ENCODE measurements at places on chromosomes 4 and X.

DNA sequence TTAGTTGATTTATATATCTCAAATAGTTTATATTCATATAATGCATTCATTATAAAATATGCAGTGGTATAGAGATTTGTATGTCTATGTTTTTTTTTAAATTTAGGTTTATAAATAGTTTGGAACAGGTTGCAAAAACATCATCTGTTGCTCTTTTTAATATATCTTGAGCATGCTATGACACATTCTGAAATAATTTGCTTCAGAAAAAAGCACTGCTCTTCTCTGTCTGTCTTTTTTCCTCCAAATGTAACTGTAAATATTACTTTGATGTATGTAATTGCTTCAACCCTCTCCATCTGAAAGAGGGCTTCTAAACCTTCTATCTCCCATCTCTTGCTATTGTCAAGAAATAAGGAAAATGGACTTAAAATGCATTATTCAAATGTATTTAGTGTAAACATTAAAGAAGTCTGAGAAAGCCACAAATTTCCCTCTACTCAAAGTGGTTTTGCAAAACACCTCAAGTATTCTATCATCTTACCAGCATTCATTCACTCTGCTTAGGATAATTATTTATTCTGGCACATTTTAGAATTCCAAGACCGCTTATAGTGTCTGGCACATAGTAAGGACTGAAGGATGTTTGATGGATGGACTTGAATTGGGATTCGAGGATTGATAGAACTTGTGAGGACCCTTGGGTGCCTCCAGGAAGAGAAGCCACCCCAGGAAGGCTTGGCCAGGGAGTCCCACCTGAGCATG is 87.8 kb downstream of the CLNK start:
- no peak for DNase-seq

- no peak for DNase-seq
Measured at GRCh38 chrX:55709735-55710134, 7.8 kb upstream of the RRAGB start.

GRCh38 chrX:56343664-56344063 is 111.5 kb downstream of the KLF8 start:
- DNase-seq, result no peak

GRCh38 chrX:3006495-3006894 is at the start of gene ARSH:
ARSH (plus strand) TSS chrX:3006546; CDS start chrX:3006613, 67 bp downstream.
- no peak for DNase-seq
